ENCODE measurements at places on chromosomes 11 and 22. TPM values are rescaled to one million over a fixed set of nuclear protein-coding genes. Genes with fewer than 3 reads are reported as not detected.

Gene RIBC2
- total RNA-seq = 13.5 TPM

Gene P2RX3
- total RNA-seq = not detected

Gene PARVG
- 175 TPM for total RNA-seq

Gene TEX54
- not detected for total RNA-seq

Gene CHEK2
- 43.7 TPM for total RNA-seq

Gene FADD
- 37.3 TPM for total RNA-seq

Gene ARHGAP8
- 0.39 TPM for total RNA-seq

Gene TMEM191B
- 0.94 TPM for total RNA-seq

Gene IMMP1L
- 18.1 TPM for total RNA-seq

Gene GGT5
- 0.29 TPM for total RNA-seq

Gene CECR2
- total RNA-seq = not detected

Gene BTG4
- not detected for total RNA-seq

Gene TREH
- not detected for total RNA-seq

Gene HBD
- total RNA-seq = not detected

Gene DENND6B
- 7.0 TPM for total RNA-seq

Gene POU2AF2
- total RNA-seq = not detected

Gene MRGPRF
- not detected for total RNA-seq

Gene GAL
- not detected for total RNA-seq

Gene ZBTB44
- 37.8 TPM for total RNA-seq

Gene HORMAD2
- total RNA-seq = not detected

Gene FOLR3
- total RNA-seq = not detected

Gene NAALADL1
- 7.5 TPM for total RNA-seq

Gene GRK3
- 35.0 TPM for total RNA-seq

Gene LRRC74B
- total RNA-seq = not detected

Gene KDELR3
- 0.99 TPM for total RNA-seq

Gene FOLR1
- not detected for total RNA-seq

Gene DGCR6L
- 50.4 TPM for total RNA-seq

Gene GLB1L2
- total RNA-seq = 1.2 TPM

Gene YPEL4
- total RNA-seq = 0.11 TPM

Gene UPK3A
- not detected for total RNA-seq

Gene WNT7B
- total RNA-seq = not detected

Gene PIWIL4
- total RNA-seq = 0.53 TPM

Gene OR52A1
- total RNA-seq = not detected

Gene CADM1
- 0.74 TPM for total RNA-seq

Gene MYEOV
- not detected for total RNA-seq

Gene ATM
- total RNA-seq = 214 TPM

Gene PRG3
- total RNA-seq = not detected

Gene MTMR2
- total RNA-seq = 27.9 TPM

Gene KCNQ1OT1
- total RNA-seq = 0.24 TPM

Gene UBQLNL
- total RNA-seq = not detected

Gene MRGPRE
- total RNA-seq = not detected

Gene P4HA3
- not detected for total RNA-seq

Gene PIH1D2
- 0.76 TPM for total RNA-seq

Gene MMP12
- total RNA-seq = not detected

Gene FGF4
- not detected for total RNA-seq

Gene SNX32
- total RNA-seq = 1.6 TPM

Gene OR52N4
- 0.71 TPM for total RNA-seq

Gene MFRP
- not detected for total RNA-seq

Gene SLC15A3
- 2.2 TPM for total RNA-seq

Gene PIK3IP1
- 16.1 TPM for total RNA-seq

Gene C11orf52
- total RNA-seq = not detected

Gene ROM1
- total RNA-seq = 1.3 TPM

Gene CRYBB2
- total RNA-seq = not detected

Gene CLCF1
- total RNA-seq = 0.29 TPM

Gene HIC2
- 4.8 TPM for total RNA-seq
